ENCODE measurements at places on chromosomes 7 and 10. TPM values are rescaled to one million over a fixed set of nuclear protein-coding genes. Genes with fewer than 3 reads are reported as not detected.

DNA sequence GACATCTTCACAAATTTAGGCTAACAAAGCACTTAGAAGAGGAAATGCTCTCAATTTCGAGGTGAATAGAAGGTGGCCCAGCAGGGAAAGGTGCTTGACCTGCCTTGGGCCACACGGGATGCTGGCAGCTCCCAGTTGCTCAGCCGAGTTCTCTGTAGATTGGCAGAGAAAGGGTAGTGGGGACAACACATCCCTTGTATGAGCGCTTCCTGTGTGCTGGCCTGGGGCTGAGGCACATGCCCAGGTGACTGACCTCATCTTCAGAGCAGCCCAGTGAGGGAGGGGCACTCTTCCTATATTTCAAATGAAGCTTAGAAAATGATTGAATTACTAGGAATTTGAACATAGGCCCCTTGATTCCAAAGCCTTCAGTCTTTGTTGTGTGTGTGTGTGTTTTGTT is 20.2 kb downstream of the BAG3 start:
- no peak for DNase-seq

DNA sequence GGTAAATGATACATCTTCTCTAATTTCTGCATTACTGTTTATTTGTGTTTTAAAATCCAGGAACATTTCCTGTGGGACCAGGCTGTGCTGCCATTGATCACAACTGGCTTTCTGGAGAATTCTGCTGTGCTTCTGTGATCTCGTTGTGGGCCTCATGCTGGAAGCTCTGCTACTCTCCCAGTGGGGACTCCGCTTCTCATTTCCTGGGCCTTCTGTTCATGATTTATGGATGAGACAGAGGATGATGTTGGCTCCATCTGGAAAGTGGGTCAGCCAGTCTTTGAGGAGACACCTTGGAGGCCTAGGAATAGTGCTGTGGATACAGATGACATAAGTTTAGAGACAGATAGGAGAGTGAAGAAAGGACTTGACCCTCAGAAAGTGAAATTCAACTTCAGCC is 15.2 kb upstream of the GPR158 start:
- DNase-seq: no peak

DNA sequence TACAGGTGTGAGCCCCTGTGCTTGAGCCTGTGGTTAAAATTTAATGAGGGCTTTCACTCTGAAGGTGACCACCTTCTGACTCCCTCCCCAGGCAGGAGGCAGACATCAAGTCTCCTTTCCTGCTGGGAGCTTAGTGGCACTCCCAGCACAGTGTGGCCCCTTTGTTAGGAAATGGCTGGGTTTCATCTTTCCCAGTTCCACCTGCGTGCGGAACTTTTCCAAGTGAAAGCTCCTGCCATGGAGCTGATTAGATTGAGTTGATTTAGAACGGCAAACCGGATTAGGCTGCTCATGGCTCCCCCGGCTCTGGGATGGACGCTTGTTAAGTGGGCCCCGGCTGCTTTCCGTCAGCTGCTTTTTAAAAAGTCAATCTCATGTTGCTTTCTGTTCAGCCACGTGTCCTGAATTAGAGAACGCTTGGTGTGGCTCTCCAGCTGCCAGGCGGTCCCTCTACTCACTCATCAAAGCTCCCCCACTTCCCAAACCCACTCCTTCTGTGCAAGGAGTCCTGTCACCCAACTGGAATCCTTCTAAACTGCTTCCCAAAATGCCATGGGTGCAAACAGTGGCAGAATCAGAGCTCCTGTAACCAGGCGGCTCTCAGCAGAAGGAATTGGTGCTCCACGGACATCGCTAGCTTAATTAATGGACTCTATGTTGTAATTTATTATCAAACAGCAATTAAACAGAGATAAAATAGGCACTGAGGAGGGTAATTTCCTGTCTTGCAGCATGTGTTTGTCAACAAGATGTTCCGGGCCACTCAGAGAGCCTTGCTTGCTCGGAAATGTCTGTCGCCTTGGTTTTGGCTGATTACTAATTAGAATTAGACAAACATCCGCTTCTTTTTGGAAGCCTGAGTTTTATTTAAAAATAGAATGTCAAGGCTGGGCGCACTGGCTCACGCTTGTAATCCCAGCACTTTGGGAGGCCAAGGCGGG is 551.2 kb downstream of the GALNT17 start:
- DNase-seq: no peak

GRCh38 chr7:48154792-48155413 is 16.4 kb upstream of the ABCA13 start:
- peak; percentile 72 for DNase-seq

DNA sequence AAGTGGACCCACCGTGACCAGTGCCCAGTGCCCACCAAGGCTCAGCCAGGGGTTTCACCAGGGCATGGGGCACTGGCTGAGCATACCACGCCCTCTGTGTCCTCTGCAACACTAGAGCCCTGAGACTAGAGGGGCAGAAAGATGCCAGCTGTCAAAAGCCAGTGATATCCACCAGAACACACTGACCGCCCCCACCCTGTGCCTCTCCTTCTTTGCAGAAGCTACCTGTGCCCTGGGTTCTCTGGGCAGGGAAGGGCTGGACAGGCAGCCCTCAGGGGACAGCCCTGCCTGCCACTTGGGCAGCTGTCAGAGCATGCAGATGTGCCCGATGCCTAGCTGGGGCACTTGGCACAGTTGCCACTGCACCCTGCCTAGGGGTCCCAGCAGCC is 494 bp downstream of the VSIR start:
- DNase-seq: no peak

DNA sequence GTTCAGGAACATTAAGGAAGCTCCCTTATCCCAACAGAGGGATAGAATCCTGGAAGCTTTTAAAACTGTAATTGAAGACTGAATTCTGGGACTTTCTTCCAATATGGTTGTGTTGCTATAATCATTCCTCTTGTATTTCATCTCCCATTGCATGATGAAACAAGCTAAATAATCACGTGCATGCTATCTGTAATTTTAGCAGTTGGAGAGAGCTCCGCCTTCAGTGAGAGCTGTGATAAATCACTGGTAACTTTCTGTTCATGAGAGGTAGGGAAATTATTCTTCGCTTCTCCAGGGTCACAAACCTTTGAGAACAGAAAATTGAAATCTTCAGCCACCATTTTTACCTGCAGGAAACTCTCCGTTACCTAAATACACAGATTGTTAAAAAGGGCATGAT is 530.2 kb downstream of the HTR7 start:
- DNase-seq: no peak

GRCh38 chr7:17159500-17160037 is 138.9 kb upstream of the AHR start:
- DNase-seq: no peak

- peak; percentile 64 for DNase-seq
Measured at GRCh38 chr10:74292871-74293427, 141.9 kb downstream of the ADK start.

DNA sequence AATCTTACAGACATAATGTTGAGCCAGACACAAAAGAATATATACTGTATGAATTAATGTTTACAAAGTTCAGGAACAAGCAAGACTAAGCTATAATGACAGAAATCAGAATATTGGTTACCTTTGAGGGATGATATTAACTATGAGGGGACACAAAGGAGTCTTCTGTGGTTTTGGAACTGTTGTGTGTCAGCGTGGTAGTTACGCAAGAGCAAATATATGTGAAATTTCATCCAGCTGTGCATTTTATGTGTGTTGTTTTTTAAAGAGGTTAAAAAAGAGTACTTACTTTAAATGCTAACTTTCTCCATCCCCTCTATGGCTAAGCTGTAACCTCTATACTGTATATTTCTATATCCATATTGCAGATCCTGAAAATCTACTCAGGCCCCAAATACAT is 14.9 kb downstream of the SLC25A28 start:
- DNase-seq: no peak

DNA sequence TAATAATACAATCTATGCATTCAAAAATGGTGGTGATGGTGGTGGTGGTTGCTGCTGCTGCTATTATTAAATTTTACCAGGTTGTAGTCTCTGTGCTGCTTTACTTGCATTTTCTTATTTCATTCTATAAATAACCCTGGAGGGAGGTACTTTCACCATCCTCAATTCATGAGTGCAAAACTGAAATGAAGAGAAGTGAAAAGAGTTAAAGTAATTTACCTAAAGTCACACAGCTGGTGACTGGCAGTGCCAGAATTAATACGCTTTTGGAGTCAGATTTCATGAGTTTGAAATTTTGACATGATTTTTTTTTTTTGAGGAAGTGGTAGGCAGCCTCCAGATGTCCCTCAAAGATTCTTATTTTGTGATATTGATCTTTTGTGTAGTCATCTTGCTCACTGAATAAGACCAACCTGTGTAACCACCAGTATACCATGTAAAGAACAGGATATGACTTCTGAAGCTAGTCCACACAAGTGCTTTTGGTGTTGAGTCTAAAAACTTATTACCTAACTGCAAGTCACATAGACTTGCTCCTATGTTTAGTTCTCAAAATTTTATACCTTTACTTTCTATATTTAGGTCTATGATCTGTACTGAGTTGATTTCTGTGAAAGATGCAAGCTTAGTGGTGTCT is 218.8 kb downstream of the ZWINT start:
- DNase-seq: no peak

DNA sequence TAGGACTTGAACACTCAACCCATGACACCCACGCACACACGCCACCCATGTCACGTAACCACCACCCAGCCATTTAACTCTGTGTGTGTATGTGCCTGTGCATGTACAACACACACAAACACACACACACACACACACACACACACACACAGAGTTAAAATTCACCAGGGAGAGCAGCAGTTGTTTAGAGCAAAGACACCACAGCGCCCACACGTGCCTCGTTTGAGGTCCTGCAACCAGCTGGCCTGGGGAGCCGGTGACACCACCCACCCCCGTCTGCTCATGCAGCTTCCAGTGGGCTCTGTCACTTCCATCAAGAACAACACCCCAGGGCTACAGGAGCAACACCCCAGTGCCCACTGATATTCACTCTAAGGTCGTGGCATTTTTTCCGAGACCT is 97.4 kb downstream of the ELFN1 start:
- no peak for DNase-seq

- DNase-seq: no peak
Measured at GRCh38 chr10:9035355-9035754, 980.9 kb downstream of the GATA3 start.

- DNase-seq: peak; percentile 24
Measured at GRCh38 chr7:924541-925231, 29.8 kb downstream of the ADAP1 start.

DNA sequence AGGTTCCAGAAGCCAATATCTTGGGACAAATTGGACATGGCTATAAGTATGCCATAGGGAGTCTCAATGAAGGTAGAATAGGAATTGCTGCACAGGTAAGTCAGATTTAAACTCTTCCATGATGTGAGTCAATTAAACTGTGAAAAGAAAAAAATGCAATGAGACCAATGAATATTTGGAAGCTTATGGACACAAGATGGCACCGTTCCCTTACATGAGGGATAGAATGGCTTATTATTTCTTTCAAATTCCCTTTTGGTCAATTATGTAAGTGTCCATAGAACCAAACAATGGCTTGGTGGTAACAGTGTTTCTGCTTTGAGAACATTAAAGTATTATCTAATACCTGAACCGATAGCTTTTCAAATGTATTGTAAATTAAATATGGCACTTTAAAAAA is 35.6 kb downstream of the ACADSB start:
- DNase-seq: peak; percentile 28

DNA sequence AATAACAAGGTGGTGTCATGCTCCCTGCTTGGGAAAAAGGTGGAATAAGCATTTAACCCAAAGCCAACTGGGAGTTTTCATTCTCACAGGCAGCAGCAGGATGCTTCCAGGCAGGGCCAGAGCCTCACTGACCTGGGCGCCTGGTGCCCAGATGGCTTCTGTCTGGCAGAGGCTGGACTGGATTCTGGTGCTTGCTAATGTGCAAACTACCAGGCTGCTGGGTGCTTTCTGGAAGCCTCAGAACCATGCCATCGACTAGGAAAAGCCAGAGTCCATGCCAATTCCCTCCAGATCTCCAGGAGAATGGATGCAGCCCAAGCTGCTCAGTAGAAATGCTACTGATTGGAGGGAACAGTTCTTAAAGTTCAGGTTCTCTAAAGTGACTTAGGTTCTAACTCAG is 36.2 kb downstream of the VIPR2 start:
- DNase-seq: no peak

- no peak for DNase-seq
Measured at GRCh38 chr10:102245932-102246251, 560 bp downstream of the GBF1 start.

GRCh38 chr10:65213170-65213569 is 1692.0 kb downstream of the REEP3 start:
- no peak for DNase-seq

GRCh38 chr7:80002865-80003264 is 131.8 kb upstream of the GNAI1 start:
- DNase-seq: no peak

- no peak for DNase-seq
Measured at GRCh38 chr7:72281308-72281707, 130.8 kb downstream of the CALN1 start.

ITIH5 gene
- not detected for total RNA-seq

C10orf62 gene
- 0.11 TPM for total RNA-seq

EN2 gene
- 0.69 TPM for total RNA-seq

ZNF92 gene
- 13.0 TPM for total RNA-seq

CCDC146 gene
- 0.92 TPM for total RNA-seq

PLAC9 gene
- not detected for total RNA-seq

LRIT2 gene
- not detected for total RNA-seq

SMKR1 gene
- 0.71 TPM for total RNA-seq

WDFY4 gene
- total RNA-seq: not detected

LOXL4 gene
- 0.46 TPM for total RNA-seq

KLF14 gene
- total RNA-seq: not detected

CDHR3 gene
- total RNA-seq: 2.3 TPM
